MG63 (cell line): ENCODE measurements at places on chromosomes 5 and 9. TPM values are rescaled to one million over a fixed set of nuclear protein-coding genes. Genes with fewer than 3 reads are reported as not detected.

DNA sequence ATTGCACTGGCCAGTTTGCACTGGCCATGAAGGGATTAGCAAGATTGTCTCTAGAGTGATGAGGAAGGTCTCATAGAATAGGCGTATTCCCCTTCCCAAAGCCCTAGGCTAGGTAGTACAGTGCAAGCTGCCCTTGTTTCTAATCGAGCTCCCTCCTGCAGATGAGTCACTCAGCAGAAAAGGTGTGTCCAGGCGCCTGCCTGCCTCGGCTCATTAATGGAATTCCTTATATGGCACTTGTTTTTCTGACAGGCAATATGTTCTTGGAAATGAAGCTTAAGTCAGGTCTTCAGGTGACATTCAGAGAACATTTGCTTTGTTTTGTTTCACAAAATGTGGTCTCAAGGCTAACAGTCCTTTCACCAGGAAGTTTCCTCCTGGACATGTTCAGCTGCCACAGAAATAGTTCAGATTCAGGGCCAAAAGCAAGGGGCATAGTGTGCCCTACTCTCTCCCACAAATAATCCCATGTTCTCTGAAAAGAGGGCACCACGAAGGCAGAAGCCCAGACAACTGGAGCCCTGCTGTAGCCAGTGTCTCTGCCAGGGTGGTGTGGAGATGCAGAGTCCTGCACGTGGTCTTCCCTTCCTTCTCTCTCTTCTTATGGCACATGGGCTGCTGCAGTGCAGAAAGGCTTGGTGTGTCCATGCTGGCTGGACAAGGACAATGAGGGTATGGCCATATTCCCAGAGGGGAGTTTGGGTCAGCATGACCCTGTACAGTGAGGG lies 281.1 kb upstream of the MAP3K1 start:
- no peak for DNase-seq

The TMEM252 gene
- total RNA-seq, result not detected in 2 replicates

DNA sequence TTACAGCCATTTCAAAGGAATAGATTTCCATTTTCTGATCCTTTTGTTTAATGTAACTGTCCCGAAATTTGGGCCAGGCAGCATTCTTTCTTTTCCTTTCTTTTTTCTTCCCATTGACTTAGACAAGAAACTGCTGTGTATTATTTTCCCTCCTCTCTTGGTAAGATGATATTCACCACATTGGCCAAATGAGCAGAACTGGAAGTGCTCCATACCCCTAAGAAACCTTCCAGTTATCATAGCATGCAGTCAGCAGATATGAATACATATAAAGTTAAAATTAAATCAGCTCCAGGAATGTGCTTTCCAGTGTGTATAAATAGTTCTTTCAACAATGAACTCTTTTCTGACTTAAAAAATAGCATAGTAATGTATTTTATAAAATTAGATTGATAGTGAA lies 168.5 kb upstream of the GAS1 start:
- DNase-seq, result no peak

DNA sequence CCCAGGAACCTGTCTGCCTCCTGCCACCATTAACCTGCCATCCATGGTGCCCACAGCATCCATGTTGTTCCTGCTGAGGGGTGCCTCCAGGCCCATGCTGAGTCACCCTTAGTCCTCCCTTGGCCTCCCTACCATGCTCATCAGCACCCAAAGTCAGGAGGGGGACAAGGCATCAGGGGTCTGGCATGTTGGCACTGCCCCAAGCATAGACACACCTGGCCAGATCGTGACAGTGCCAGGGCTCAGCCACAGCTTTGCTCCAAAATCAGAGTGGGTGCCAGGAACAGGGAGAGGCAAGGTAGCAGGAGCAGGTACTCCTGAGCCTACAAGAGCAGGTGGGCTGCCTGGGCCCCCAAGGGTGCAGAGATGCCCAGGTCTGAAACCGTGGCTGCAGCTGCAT lies 566.6 kb downstream of the TLE1 start:
- no peak for DNase-seq
